K562 (cell line): ENCODE measurements at places on chromosomes 16 and 17. TPM values are rescaled to one million over a fixed set of nuclear protein-coding genes. Genes with fewer than 3 reads are reported as not detected.
A peak's percentile ranks its signal among the peaks of the same experiment; 100 is the strongest.

DNA sequence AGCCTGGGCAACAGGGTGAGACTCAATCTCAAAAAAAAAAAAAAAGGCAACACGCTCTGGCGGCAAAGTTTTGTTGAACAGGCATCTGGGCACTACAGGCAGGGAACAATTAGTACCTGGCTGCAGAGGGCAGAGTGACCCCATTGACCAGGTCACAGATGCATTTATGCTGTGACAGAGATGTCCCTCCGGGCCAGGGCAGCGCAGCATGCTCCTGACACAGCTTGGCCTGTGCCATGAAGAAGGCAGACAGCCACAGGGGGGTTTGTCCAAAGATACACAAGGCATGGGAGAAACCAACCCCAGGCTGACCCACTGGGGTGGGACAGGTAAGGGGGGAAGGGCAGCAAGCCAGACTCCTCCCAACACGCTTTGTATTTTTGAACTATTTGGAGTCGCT, 7.7 kb upstream of the SRRM2 start:
- H3K27me3 ChIP-seq: no peaks in the 10 kb centered on the region
- no peak for DNase-seq
- H3K27ac ChIP-seq: no peak overlapping the region
- no peak overlapping the region for H3K4me3 ChIP-seq
- peaks cover 6% of the 10 kb centered on the region; the same call in 2 of the 3 replicates for H3K36me3 ChIP-seq

- no peak overlapping the region for H3K4me3 ChIP-seq
- no peak overlapping the region for H3K27ac ChIP-seq
- H3K27me3 ChIP-seq: peaks cover 32% of the 10 kb centered on the region
- no peaks in the 10 kb centered on the region for H3K4me1 ChIP-seq
- no peak for DNase-seq
These were observed 36.8 kb upstream of the DYNLL2 start for GRCh38 chr17:58046239-58047094.

GRCh38 chr16:50372611-50373344, 4.0 kb upstream of the BRD7 start:
- H3K27ac ChIP-seq: no peak overlapping the region
- DNase-seq: no peak
- no peaks in the 10 kb centered on the region for H3K36me3 ChIP-seq
- H3K4me3 ChIP-seq: no peak overlapping the region
- peaks cover 24% of the 10 kb centered on the region for H3K27me3 ChIP-seq
- peaks cover 7% of the 10 kb centered on the region for H3K4me1 ChIP-seq

GRCh38 chr17:46810837-46811236, 7.7 kb downstream of the WNT3 start:
- H3K27me3 ChIP-seq: no peaks in the 10 kb centered on the region
- H3K4me3 ChIP-seq: no peak overlapping the region
- no peak for DNase-seq
- H3K4me1 ChIP-seq: peaks cover 43% of the 10 kb centered on the region
- H3K27ac ChIP-seq: no peak overlapping the region

GRCh38 chr17:60863892-60864707, 186.4 kb downstream of the BCAS3 start:
- no peaks in the 10 kb centered on the region for H3K4me1 ChIP-seq
- no peaks in the 10 kb centered on the region for H3K27me3 ChIP-seq
- no peaks in the 10 kb centered on the region for H3K36me3 ChIP-seq
- H3K4me3 ChIP-seq: no peak overlapping the region
- H3K27ac ChIP-seq: no peak overlapping the region

DNA sequence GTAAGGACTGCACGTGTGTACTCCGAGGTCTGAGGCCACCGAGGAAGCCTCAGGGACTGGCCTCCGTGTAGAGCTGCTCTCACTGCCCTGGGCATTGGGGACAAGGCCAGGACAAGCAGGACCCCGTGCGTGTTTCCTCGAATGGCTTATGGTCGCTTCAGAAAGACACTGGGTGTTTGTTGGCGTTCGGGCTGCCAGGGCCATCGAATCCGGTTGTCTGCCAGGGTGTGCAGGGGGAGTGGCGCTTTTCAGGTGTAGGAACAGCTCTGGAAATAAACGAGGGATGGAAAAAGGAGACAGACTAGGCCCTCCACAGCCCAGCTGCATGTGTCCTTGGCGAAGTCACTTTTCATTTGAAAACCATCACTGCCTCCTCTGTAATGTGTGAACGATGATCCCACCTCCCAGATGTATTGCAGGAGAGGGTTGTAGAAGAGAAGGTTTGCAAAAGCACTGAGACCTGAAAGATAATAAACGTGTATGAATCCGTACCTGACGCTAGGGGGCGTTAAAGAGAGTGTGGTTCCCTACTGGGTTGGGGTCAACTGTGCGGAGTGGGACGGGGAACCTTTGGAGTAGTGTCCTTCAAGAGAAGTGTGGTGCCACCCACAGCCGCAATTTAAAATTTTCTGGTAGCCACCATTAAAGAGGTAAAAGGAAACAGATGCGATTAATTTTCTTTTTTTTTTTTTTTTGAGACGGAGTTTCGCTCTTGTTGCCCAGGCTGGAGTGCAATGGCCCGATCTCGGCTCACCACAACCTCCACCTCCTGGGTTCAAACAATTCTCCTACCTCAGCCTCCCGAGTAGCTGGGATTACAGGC, 2.1 kb upstream of the ZSCAN10 start:
- no peaks in the 10 kb centered on the region for H3K36me3 ChIP-seq
- H3K4me1 ChIP-seq: peaks cover 30% of the 10 kb centered on the region
- H3K27me3 ChIP-seq: no peaks in the 10 kb centered on the region
- peak overlapping the region; percentile 80 for H3K27ac ChIP-seq
- peak; percentile 44 for DNase-seq
- no peak overlapping the region for H3K4me3 ChIP-seq

- DNase-seq: no peak
- H3K36me3 ChIP-seq: no peaks in the 10 kb centered on the region
- no peak overlapping the region for H3K27ac ChIP-seq
- H3K4me3 ChIP-seq: no peak overlapping the region
- peaks cover 3% of the 10 kb centered on the region; the same call in 1 of the 3 replicates for H3K27me3 ChIP-seq
These were observed 17.4 kb upstream of the NOS2 start for GRCh38 chr17:27817731-27818130.

DNA sequence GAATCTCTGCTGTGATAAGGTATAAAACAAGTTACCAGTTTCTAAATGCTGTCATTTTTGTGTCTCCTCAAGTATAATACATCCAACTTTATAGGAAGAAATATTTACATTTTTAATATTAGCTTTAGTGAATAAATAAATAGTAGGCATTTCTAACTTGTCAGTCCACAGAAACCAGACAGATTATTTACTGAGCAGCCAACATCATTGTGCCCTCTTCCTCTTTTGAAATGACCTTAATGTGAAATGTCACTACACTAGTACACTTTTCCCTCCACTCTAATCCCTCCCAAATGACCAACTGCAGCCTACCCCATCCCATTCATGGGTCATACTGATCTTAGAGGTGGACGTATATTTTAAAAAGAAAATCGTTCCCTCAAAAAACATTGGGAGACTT, 9.2 kb downstream of the STXBP4 start:
- no peak overlapping the region for H3K4me3 ChIP-seq
- no peaks in the 10 kb centered on the region; the same call in 1 of the 3 replicates for H3K36me3 ChIP-seq
- H3K27ac ChIP-seq: no peak overlapping the region
- H3K27me3 ChIP-seq: no peaks in the 10 kb centered on the region

DNA sequence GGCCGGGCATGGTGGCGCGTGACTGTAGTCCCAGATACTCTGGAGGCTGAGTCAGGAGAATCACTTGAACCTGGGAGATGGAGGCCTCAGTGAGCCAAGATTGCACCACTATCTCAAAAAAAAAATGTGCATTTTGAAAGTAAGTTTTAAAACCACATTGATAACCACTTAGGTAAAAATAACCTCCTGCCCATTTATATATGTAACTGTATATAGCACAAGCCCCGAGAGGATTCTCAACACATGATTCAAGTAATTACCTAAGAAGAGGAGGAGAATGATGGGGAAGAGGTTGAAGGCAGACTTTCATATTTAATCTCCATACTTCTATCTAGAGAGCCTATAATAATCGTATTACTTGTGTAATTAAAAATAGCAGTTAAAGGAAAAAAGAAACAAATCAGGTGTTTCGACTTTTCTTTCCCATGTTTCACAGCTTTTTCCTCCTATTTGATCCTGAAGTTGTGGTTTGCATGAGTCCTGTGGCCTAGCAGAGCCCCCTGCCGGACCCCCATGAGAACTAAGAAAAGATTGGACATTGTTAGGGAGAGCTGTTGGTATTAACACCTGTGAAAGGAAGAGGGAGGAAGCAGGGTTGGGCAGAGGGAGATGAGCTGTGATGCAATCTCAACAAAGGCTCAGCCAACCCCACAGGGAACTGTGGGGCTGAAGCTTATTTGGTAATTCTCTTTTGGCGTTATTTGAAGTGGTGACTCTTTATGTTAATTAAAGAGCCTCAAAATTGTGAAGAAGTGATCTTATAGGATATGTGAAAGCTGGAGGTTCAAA, 22.1 kb downstream of the PMFBP1 start:
- DNase-seq: peak; percentile 24
- no peaks in the 10 kb centered on the region for H3K4me1 ChIP-seq
- no peaks in the 10 kb centered on the region for H3K36me3 ChIP-seq
- H3K4me3 ChIP-seq: no peak overlapping the region

GRCh38 chr17:47830396-47831002, 842 bp downstream of the MRPL10 start:
- no peaks in the 10 kb centered on the region for H3K27me3 ChIP-seq
- H3K4me3 ChIP-seq: peak overlapping the region; percentile 61
- H3K36me3 ChIP-seq: peaks cover 30% of the 10 kb centered on the region
- peaks cover 28% of the 10 kb centered on the region for H3K4me1 ChIP-seq

DNA sequence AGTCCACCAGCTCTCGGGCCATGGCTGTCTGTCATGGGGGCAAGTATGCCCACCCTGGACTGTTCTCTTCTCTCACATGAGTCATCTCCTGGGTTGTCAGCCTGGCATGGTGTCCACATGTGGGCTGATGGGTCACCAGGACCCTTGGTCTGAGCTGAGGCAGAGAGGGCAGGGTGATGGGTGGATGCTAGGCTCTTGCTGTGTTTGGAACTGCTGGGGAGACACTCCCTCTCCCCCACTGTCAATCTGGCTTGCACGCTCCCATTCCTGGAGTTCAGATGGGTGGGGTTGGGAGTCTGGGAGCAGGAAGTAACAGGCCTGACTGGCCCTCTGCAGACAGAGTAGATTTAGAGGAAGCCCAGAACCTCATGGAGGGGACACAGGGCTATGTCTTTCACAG, 28.9 kb downstream of the KSR1 start:
- H3K27me3 ChIP-seq: no peaks in the 10 kb centered on the region
- no peak for DNase-seq
- H3K4me3 ChIP-seq: no peak overlapping the region
- peaks cover 10% of the 10 kb centered on the region; the same call in 1 of the 2 replicates for H3K4me1 ChIP-seq
- H3K36me3 ChIP-seq: peaks cover 34% of the 10 kb centered on the region
- no peak overlapping the region; the same call in 2 of the 3 replicates for H3K27ac ChIP-seq

GRCh38 chr16:88665148-88665547, 2.3 kb upstream of the MVD start:
- H3K27me3 ChIP-seq: no peaks in the 10 kb centered on the region
- H3K4me3 ChIP-seq: no peak overlapping the region
- H3K4me1 ChIP-seq: peaks cover 11% of the 10 kb centered on the region

- H3K4me3 ChIP-seq: no peak overlapping the region; the same call in 1 of the 2 replicates
- H3K36me3 ChIP-seq: no peaks in the 10 kb centered on the region
- H3K4me1 ChIP-seq: peaks cover 15% of the 10 kb centered on the region
- no peaks in the 10 kb centered on the region for H3K27me3 ChIP-seq
These were observed 1.2 kb downstream of the RABEP2 start for GRCh38 chr16:28923652-28924398.

DNA sequence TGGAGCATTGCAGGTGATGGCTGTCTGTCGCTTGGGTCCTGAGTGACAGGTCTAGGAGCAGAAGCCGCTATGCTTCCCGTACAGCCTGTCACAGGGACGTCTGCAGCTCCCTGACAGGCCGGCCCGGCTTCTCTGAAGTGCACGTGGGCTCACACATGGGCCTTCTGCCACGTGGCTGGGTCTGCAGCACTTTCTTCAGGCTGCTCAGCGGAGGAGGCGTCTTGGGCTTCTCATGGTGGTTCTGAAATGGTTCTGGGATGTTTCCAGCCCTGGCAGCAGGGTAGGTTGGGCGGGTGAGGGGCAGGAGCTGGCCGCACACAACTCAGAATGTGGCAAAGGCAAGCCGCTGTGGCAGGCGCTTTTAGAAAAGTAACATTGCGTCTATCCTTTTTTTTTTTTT, 80.3 kb upstream of the ZNF750 start:
- H3K27ac ChIP-seq: no peak overlapping the region
- peaks cover 44% of the 10 kb centered on the region; the same call in 1 of the 3 replicates for H3K36me3 ChIP-seq
- no peak for DNase-seq
- H3K27me3 ChIP-seq: no peaks in the 10 kb centered on the region

- no peak overlapping the region for H3K27ac ChIP-seq
- H3K4me1 ChIP-seq: no peaks in the 10 kb centered on the region
- peaks cover 8% of the 10 kb centered on the region; the same call in 1 of the 3 replicates for H3K27me3 ChIP-seq
- no peak overlapping the region for H3K4me3 ChIP-seq
- H3K36me3 ChIP-seq: no peaks in the 10 kb centered on the region
- DNase-seq: no peak
These were observed 2.7 kb upstream of the SNX20 start for GRCh38 chr16:50683689-50684374.

- no peaks in the 10 kb centered on the region for H3K4me1 ChIP-seq
- H3K36me3 ChIP-seq: no peaks in the 10 kb centered on the region
These were observed 12.4 kb upstream of the MPHOSPH6 start for GRCh38 chr16:82182266-82183003.

DNA sequence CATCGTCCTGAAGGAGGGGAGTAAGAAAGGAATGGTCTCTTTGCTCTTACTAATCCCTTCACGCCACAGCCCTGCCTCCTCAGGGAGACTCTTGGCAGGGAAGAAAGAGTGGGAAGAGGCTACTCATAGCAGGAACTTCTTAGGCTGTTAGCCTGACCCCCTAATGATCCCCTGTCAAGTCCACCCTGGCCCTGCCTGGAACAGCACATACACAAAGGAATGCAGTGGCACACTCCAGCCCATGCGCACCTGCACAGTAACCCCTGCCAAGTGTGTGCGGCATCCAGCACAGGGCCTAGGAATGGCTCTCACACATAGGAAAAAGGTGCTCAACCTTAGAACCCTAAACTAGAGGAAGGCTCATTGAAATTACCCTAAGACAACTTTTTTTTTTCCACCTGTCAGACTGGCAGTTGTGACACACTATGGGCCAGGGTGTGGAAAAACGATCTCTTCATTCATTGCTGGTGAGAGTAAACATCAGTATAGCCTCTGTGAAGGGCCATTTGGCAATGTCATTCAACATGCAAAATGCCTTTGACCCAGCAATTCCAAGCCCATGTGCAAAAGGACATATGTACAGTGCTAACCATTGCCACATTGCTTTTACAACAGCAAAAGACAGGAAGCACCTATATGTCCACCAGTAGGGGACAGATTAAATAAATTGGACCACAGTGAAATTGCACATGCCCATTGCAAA, 50.1 kb downstream of the PIMREG start:
- no peak overlapping the region for H3K4me3 ChIP-seq
- H3K27me3 ChIP-seq: peaks cover 35% of the 10 kb centered on the region
- no peaks in the 10 kb centered on the region for H3K36me3 ChIP-seq
- H3K4me1 ChIP-seq: no peaks in the 10 kb centered on the region
- H3K27ac ChIP-seq: no peak overlapping the region
- DNase-seq: no peak

Gene CWC25
- total RNA-seq: 16.5 and 17.4 TPM in 2 replicates

Gene COG4
- 66.7 and 69.8 TPM in 2 replicates for total RNA-seq

Gene CDK5R1
- total RNA-seq: 4.5 and 4.8 TPM in 2 replicates

Gene POLG2
- 39.5 and 44.2 TPM in 2 replicates for total RNA-seq

Gene DDX28
- 22.5 and 24.5 TPM in 2 replicates for total RNA-seq

Gene PYY
- total RNA-seq: not detected in 2 replicates

Gene CHST4
- 0.07 and 0.09 TPM in 2 replicates for total RNA-seq
